Hippocampal formation (tissue), 2 donors: ENCODE measurements at places on chromosomes 6 and 20.

- DNase-seq: no peak
These were observed 942.5 kb upstream of the CITED2 start for GRCh38 chr6:140316966-140317365.

GRCh38 chr6:29146179-29146578 lies 24.5 kb upstream of the OR2J2 start:
- DNase-seq: no peak

DNA sequence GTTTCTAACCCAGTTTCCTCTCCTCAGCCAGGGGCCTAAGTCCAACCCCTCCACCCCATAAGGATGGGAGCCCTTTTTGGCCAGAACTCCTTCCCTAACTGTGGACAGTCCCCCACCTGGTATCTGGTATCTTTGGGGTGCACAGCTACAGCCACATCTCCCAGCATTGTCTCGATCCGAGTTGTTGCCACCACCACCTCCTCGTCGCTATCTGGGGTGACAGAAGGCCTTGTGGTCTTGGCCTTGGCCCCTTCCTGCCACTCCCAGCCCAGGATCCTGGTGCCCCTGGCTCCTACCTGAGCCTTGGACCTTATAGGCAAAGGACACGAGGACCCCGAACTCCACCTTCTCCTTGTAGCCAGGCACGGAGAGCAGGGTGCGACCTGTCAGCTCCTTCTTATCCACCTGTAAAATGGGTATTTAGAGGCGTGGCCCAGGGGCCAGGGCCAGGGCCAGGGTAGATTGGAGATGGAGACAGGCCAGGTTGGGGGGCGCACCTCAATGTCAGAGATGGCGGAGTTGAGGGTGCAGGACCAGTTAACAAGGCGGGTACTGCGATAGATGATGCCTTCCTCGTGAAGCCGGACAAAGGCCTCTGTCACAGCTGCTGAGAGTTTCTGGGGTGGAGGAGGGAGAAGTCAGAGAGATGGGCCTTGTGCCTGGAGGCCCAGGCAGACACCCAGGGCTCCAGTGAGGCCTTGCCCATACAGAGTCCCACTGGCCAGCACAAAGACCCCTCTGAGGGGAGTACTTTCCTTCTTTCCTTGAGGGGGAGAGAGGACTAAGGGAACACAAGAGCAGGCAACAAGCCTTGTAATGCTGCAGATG lies 7.2 kb upstream of the VWA7 start:
- DNase-seq: no peak

- DNase-seq: no peak
These were observed 89.6 kb upstream of the HS3ST5 start for GRCh38 chr6:114432400-114432799.
